ENCODE measurements at places on chromosomes 3 and 15.

GRCh38 chr15:89196994-89197393 is 24.4 kb downstream of the RLBP1 start:
- no peak for DNase-seq

- DNase-seq: no peak
These were observed 12.8 kb downstream of the TPRG1 start for GRCh38 chr3:189184566-189184965.

- no peak for DNase-seq
These were observed 22.9 kb downstream of the PDE8A start for GRCh38 chr15:85004550-85004949.

DNA sequence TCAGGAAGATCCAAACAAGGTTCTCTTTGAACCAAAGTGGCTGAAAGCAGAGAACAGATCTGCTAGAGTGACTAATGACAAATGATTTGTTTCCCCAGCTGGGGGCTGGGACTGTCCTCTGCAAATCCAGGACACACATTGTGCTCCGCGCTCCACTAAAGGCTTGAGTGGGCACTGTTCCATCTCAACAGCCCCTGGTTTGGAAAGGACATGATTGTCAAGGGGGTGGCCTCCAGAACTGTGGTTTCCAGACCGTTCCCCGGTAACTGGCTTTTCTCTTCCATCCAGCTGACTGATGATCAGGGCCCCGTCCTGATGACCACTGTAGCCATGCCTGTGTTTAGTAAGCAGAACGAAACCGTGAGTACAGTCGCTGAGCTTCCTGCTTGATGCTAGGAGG is 91.0 kb downstream of the LRTM1 start:
- no peak for DNase-seq

DNA sequence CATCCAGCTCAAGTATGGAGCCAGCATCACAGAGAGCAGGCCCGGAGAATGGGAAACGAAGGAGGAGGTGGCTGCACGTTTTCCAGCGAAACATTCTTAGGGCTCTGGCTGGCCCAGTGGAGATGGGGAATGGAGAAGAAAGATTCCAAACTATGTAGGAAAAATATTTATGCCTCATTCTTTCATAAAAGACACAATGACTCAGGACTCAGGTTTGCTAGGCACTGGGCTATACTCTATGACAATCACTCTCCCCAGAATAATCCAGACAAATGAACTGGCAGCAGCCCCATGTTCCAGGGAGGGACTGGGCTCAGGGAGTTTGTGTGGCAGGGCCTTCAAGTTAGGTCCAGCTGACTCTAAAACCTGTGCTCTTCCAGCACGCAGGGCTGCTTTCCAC is 110.8 kb upstream of the RAD18 start:
- DNase-seq: no peak

GRCh38 chr3:176934698-176935097 is 262.6 kb downstream of the TBL1XR1 start:
- DNase-seq: no peak

GRCh38 chr3:40975711-40976121 is 223.6 kb upstream of the CTNNB1 start:
- no peak for DNase-seq

GRCh38 chr15:68584756-68585573 is 6.2 kb downstream of the CORO2B start:
- DNase-seq: no peak

- DNase-seq: peak; percentile 35
These were observed 569 bp downstream of the TMEM266 start for GRCh38 chr15:76060118-76060989.

GRCh38 chr3:16318176-16318575 is 53.2 kb downstream of the OXNAD1 start:
- DNase-seq: no peak

DNA sequence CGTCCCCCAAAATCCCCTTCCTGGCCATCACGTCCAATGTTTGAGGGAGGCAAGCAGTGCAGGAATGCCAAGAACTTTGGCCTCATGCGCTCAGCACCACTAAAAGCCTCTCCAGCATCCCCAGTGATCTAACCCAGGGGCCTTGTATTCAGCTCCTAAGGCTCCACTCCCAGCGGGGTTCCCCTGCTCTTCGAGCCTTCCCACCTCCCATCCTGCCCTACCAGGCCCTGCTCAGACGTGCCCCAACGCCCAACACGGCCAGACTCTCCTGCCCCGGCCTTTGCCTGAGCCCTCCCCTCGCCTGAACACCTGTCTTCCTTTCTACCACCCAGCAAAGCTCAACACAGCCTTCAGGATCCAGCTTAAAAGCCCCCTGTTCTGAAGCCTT is 30.5 kb downstream of the PLXND1 start:
- DNase-seq: no peak

GRCh38 chr3:143210141-143210540 is 90.6 kb downstream of the CHST2 start:
- no peak for DNase-seq

DNA sequence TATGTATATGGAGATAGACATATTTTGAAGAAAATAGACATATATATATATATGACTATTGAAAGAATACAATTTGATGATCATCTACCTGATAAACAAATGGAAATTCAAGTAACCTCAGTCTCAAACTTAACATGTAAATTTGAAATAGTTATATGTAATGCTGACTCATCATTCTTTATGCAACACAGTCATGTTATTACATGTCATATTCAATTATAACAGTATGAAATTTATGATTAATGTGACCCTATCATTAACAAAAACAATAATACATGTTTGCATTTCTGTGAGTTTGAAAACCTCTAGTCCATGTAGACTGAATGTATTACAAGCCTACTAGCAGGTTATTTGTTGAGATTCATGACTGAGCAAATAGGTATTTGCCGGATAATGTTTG is 204.1 kb downstream of the CADM2 start:
- DNase-seq: no peak

GRCh38 chr15:94277485-94277884 is 46.1 kb downstream of the MCTP2 start:
- DNase-seq: no peak

DNA sequence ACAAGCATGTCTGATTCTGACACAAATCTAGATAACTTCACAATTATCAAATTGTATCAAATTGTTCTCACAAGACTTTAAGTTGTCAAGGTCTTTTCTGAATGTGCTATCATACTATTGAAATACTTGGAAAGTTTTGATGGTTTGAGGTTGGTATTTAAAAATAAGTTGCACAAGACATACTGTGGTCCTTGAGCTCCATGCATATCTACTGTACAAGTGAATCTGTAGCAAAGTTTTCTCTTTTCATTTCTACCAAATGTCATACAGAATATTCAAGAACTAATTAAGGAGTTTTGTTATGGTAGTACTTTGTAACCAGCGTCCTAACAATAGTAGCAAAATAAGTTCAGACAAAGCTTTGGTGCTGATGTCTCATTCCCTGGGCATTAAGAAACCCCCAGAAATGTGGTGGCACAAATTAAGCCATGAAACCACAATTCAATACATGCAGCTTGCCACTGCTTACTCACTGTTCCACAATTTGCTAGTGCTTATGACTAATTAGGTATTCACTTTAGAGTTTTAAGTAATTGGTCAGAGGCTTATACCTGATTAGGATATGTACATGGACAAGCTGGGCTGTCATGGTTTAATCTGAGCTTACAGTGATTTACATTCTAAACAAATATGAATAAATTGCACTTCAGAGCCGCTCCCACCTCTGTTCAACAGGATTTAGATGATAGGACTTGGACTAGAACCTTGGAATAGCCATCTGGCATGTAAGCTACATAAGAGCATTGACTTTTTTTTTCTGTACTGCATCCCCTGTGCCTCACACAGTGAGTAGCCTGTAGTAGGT is 8.8 kb downstream of the TBC1D23 start:
- DNase-seq: no peak

- DNase-seq: no peak
These were observed 466.2 kb upstream of the ADAMTS9 start for GRCh38 chr3:65153850-65154512.
